ENCODE measurements at places on chromosomes 16 and 17. TPM values are rescaled to one million over a fixed set of nuclear protein-coding genes. Genes with fewer than 3 reads are reported as not detected.

Gene GRAPL
- total RNA-seq, result not detected

Gene CES1
- 0.34 TPM for total RNA-seq

Gene GRB7
- 8.0 TPM for total RNA-seq

Gene HSBP1
- 87.6 TPM for total RNA-seq

Gene OR1D5
- total RNA-seq, result not detected

Gene TCAP
- 1.3 TPM for total RNA-seq

Gene NOTUM
- 0.25 TPM for total RNA-seq
